ENCODE measurements at places on chromosomes 12 and 14.
A peak's percentile ranks its signal among the peaks of the same experiment; 100 is the strongest.

GRCh38 chr14:51609955-51610283 is 41.8 kb upstream of the FRMD6 start:
- no peak for DNase-seq

DNA sequence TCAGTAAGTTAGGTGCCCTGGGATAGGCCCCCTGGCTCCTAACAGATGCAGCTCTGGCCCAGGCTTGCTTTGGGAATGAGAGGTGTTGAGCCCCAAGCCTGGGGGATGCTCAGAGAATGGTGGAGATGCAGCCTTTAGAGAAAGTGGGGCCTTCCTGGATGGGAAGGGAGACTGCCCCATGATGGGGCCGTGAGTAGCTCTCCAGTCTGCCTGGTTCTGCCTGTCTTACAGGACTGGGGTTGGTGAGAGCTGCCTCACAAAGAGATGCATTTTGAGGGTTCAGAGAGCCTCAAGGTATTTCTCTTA is 523 bp upstream of the VRTN start:
- no peak for DNase-seq

- DNase-seq = peak; percentile 31
Measured at GRCh38 chr12:113030875-113031525, 25.5 kb upstream of the DTX1 start.

- DNase-seq = no peak
Measured at GRCh38 chr12:91854725-91855124, 290.9 kb downstream of the BTG1 start.

DNA sequence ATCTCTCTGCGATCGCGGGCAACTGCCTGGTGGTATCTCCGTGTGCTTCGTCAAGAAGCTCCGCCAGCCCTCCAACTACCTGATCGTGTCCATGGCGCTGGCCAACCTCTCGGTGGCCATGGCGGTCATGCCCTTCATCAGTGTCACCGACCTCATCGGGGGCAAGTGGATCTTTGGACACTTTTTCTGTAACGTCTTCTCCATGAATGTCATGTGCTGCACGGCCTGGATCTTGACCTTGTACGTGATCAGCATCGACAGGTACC is 1.6 kb upstream of the HEBP1 start:
- DNase-seq = no peak

DNA sequence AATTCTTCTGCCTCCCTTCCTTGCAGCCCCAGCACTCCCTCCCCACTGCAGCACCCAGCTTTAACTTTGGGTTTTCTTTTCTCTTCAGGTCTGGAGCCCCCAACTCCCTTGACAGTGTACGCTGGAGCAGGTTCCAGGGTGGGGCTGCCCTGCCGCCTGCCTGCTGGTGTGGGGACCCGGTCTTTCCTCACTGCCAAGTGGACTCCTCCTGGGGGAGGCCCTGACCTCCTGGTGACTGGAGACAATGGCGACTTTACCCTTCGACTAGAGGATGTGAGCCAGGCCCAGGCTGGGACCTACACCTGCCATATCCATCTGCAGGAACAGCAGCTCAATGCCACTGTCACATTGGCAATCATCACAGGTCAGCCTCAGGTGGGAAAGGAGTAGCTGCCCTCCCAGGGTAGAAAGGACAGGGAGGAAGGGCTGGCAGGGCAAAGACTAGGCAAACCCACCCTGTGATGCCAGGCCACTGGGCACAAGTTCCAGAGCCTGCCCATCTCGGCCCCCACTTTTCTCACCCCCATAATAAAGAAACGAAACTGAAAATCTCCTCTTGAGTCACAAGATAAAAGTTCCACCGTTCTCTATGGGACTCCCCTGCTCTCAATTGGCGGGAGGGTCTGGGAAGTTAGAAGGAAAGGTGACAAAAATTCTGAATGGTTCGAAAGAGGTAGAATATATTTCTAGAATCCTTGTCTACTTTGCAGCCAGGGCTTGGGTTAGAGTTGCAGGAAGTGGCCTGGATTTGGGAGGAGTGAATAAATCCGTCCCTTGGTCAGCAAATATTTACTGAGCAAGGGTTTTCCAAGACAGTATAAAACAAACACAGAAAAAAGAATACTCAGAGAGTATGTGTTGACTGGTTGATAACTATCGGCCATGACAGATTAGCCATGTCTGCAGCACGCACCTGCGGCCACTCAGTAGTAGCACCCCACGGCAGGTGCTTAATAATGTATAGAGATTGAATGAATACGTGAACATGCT is 3.2 kb downstream of the LAG3 start:
- no peak for DNase-seq

GRCh38 chr14:68983191-68983590 is 4.1 kb upstream of the ACTN1 start:
- DNase-seq = no peak

GRCh38 chr14:55123101-55123500 is 6.0 kb upstream of the LGALS3 start:
- DNase-seq = no peak

GRCh38 chr14:102779574-102780315 is 2.5 kb downstream of the TRAF3 start:
- DNase-seq = no peak

GRCh38 chr12:86550218-86551145 is 294.3 kb upstream of the MGAT4C start:
- DNase-seq = no peak

DNA sequence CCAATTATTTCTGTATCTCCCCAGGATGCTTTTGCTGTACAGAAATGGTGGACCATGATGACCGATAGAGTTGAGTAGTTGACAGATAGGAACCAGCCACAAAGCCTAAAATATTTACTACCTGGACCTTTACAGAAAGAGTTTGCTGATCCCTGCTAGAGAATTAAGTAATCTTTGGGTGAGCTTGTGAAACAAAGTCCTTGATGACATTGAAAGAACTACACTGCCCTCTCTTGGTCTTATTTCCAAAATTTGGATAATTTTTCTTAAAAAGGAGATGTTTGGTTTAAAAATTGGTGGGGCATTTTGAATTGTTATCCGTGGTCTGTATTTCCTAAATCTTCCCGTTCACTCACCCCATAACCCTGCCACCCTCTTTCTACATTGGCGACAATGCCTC is 13.7 kb upstream of the TCTN1 start:
- DNase-seq = no peak

GRCh38 chr14:94368956-94369355 is 19.4 kb downstream of the SERPINA1 start:
- DNase-seq = no peak

- DNase-seq = no peak
Measured at GRCh38 chr12:54549774-54550451, 512 bp downstream of the PDE1B start.

- no peak for DNase-seq
Measured at GRCh38 chr12:49288922-49289555, 5.9 kb upstream of the PRPH start.

DNA sequence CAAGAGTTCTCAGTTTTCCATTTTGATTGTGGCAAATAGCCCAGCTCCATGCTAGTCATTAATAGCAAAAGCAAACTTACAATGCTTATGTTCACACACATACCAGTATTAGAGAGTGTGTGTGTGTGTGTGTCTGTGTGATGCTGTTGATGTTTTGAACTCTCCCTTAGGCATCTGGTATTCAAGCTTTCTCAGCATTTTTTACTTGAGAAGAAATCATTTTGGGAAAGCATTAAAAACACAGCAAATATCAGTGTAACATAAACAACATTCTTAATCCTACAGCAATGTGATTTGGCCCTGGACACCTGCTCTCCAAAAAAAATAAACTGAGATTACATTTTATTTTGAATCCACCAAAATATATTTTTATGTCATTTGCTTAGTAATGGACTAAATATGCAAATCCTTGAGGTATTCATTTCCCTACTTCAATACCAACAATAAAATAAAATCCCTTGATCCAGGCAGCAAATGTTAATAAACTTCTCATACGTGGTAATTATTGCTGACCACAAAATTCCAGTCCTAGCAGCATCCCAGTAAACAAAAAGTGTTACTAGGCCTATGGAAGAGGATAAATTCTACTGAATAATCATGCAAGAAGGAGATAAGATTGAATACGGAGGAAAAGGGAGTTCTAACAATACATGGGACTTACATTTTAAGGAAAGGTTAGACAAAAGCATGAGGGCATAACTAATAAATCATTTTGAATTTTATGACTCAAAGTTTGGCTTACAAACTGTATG is 249.5 kb upstream of the CLEC14A start:
- no peak for DNase-seq

- DNase-seq = no peak
Measured at GRCh38 chr14:74578479-74578878, 33.6 kb downstream of the LTBP2 start.

DNA sequence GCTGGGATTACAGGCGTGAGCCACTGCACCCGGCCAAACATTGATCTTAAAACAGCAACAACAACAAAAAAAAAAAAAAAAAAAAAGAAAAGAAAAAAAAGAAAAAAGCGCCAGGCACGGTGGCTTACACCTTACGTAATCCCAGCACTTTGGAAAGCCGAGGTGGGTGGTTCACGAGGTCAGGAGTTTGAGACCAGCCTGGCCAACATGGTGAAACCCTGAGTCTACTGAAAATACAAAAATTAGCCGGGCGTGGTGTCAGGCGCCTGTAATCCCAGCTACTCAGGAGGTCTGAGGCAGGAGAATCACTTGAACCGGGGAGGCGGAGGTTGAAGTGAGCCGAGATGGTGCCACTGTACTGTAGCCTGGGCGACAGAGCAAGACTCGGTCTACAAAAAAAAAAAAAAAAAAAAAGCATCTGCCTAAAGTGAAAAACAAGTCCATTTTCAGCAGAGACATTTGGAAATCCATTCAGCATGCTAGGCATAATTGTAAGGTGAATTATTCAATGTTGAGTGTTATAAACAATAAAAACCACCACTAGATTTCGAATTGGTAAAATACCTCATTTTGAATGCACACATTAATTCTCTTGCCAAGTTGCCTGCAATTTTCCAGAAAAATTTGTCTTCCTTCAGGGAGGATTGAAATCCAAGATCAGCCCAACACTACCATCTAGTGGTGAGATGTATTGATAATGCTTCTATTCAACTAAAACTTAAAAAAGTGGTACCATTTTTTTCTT is 8.0 kb upstream of the CERS5 start:
- DNase-seq = peak; percentile 36

GRCh38 chr14:78840898-78841297 is 670.7 kb downstream of the NRXN3 start:
- DNase-seq = no peak

GRCh38 chr14:54117924-54118323 is 161.3 kb upstream of the BMP4 start:
- DNase-seq = no peak

GRCh38 chr12:123042833-123043232 is 62.4 kb downstream of the ARL6IP4 start:
- no peak for DNase-seq

DNA sequence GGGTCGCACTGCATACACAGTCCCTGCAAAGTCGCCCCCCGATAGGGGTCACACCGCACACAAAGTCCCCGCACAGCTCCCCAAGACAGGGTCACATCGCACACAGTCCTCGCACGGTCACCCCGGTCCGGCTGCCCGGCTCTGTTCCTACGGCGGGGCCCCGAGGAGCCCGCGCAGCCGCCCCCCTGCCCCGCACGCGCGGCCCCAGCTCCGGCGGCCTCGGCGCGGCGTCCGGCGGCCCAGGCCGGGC is 300 bp downstream of the SSH1 start:
- no peak for DNase-seq

- DNase-seq = no peak
Measured at GRCh38 chr14:24971255-24971654, 78.7 kb downstream of the STXBP6 start.

GRCh38 chr12:107783406-107784376 is 9.2 kb downstream of the ASCL4 start:
- DNase-seq = no peak

DNA sequence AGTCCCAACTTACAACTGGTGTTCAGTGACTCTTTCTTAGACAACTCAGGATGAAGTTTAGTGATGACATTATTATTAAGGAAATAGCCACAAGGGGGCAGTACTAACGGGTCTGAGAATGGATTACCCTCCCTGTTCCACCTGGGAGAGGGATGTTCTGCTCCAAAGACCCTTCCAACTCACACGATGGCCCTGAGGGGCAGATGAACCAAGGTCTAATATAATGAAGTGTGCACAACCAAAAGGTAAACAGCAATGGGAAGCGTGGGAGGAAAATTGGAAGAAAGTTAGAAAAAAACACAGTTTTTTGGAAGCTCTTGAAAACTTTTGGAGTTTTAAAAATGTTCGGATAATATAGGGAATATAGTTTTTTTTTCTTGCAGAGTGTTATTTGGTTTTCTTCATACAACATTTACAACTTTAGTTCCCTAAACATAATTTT is 24.0 kb downstream of the FGF6 start:
- no peak for DNase-seq

- no peak for DNase-seq
Measured at GRCh38 chr14:63939006-63939270, 86.1 kb downstream of the SYNE2 start.

GRCh38 chr12:50514526-50515276 is 9.9 kb downstream of the DIP2B start:
- DNase-seq = no peak

GRCh38 chr12:125704803-125705202 is 639.6 kb downstream of the AACS start:
- DNase-seq = no peak

DNA sequence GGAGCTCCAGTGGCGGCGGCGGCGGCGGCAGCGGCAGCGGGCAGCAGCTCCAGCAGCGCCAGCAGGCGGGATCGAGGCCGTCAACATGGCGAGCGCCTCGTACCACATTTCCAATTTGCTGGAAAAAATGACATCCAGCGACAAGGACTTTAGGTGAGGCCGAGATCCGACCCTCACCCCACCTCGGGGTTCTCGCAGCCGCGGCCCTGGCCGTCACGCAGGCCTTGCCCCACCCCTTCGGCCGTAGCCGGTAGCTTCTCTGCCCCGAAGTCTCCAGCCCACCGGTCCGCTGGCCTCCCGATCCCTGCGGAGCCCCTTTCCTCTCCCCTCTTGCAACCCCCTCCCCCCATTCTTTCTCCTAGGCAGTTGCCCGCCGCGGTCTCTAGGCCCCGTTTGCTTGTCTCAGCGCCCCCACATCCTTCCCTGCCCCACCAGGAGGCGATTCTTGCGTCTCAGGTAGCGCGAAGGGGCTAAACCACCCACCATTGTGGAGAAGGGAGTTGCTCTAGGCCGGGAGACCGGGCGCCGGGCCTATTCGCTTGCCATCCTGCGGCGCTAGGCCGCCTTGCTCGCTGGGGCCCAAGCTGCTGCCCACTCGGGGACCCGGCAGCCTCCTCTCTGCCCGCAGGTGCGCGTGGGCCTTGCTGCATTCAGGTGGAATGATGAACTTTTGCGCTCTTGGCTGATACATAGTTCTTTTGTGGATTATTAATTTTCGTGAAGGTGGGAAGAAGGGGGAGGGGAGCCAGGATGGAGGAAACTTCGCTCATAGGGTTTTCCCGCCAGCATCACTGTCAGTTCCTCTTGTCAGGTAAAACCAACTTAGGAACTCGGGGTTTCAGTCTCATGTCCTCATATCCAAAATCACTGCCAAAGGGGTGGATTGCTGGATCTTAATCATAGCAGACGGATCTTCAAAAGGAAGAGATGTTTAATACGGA is 745 bp downstream of the CAND1 start:
- DNase-seq = peak; percentile 79

GRCh38 chr12:14810953-14811483 is 3.0 kb downstream of the SMCO3 start:
- DNase-seq = no peak

Data from NCI-H1417 treated with DMSO at 0.1 percent for 48 hours (cell line).